ENCODE measurements at places on chromosomes 11 and 22. TPM values are rescaled to one million over a fixed set of nuclear protein-coding genes. Genes with fewer than 3 reads are reported as not detected.

GRCh38 chr11:133038850-133039249 is 493.5 kb downstream of the OPCML start:
- H3K36me3 ChIP-seq: no peaks in the 10 kb centered on the region
- no peak for DNase-seq
- no peak overlapping the region for H3K4me3 ChIP-seq
- no peaks in the 10 kb centered on the region for H3K4me1 ChIP-seq
- H3K27ac ChIP-seq: no peak overlapping the region

DNA sequence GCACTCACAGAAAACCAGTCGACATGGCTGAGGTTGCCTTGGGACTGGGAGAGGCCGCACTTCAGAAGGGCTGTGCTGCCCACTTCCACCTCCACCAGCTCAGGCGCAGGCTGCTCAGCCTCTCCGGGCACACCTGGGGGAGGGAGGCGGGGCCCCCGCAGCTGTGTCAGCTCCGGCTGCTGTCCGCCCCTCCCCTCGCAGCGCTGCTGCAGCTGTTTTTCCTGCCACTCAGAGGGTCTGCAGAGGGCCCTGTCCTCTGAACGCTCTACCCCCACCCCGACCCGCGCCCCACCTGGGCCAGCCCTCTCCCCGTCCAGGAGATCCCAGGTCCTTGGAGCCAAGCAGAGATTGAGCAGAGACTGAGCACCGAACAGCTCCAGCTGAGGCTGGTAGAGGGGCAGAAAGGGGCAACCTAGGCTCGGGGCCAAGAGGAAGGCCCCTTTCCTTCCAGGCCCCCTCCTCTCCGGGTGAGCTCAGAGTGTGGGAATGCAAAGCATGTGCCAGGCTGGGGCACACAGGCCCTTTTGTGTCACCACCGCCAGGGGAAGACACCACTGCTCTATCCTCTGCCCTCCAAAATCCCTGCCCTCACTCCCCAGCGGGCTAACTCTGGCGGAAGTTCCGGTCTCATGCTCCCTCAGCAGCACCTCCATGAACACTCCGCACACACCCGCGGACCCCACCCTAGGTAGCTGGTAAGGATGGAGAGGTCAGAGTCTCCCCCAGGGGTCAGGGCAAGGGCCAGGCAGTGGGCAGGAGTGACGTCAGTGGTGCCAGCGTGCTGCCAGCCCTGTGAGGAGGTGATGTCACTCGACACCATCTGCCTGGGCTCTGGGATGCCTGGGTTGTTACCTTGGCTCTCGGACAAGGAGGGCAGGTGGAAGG is 1.6 kb downstream of the MCAM start:
- H3K4me3 ChIP-seq: peak overlapping the region; percentile 67
- no peaks in the 10 kb centered on the region for H3K27me3 ChIP-seq
- no peaks in the 10 kb centered on the region for H3K36me3 ChIP-seq
- H3K4me1 ChIP-seq: no peaks in the 10 kb centered on the region
- peak overlapping the region; percentile 94 for H3K27ac ChIP-seq

The ZBTB3 gene
- total RNA-seq: 23.2 TPM

The MYEOV gene
- not detected for total RNA-seq

The NOL12 gene
- 11.8 TPM for total RNA-seq
